ENCODE measurements at places on chromosomes 1 and 21.

- DNase-seq = no peak
These were observed 180.1 kb downstream of the CAMTA1 start for GRCh38 chr1:6965083-6965934.

DNA sequence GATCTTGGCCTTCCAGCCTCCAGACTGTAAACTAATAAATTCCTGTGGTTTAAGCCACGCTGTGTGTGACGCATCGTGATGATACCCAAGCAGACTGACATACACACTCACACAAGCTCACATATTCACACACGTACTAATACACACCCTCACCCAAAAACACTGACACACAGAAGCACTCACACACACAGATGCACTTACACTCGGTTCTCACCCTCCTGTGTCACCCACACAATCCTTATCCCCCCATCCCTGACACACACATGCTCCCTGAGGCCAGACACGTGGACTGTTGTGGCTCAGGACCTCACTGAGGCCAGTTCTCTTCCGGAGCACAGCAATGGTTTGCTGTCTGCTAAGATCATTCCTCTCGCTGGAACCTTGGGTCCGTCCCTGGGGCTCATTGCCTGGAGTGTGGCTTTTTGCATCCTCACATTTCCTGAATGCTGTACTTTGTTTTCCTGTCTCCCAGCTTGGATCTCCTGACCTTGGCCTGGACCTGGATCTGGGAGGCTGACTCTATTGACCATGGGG lies 76.9 kb upstream of the LYST start:
- no peak for DNase-seq

- DNase-seq = peak; percentile 97
These were observed 3.9 kb upstream of the CD1C start for GRCh38 chr1:158285756-158286241.

DNA sequence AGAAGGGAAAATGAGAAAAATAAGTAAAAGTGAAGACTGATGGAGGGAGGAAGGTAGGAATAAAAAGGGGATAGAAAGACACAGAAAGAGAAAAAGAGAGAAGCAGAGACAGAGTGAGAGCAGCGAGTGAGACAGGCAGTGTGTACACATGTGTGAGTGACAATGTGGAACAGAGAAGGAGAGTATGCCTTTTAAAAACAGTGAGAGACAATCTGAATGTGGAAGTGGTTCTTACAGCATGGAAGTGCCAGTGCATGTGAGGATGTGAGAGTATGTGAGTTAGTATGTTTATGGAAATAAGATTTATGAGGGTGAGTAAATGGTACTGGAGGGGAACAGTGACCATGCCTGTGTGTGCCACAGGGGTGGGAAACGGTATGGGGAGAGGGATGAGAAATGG lies 1.2 kb downstream of the NEGR1 start:
- peak; percentile 23 for DNase-seq

GRCh38 chr1:19529664-19530063 lies 44.3 kb upstream of the CAPZB start:
- DNase-seq = no peak

GRCh38 chr1:189336115-189337100 lies 1141.3 kb downstream of the BRINP3 start:
- DNase-seq = no peak

GRCh38 chr1:181159451-181160140 lies 71.1 kb downstream of the IER5 start:
- no peak for DNase-seq

- DNase-seq = no peak
These were observed 37.1 kb upstream of the H6PD start for GRCh38 chr1:9197186-9198099.

DNA sequence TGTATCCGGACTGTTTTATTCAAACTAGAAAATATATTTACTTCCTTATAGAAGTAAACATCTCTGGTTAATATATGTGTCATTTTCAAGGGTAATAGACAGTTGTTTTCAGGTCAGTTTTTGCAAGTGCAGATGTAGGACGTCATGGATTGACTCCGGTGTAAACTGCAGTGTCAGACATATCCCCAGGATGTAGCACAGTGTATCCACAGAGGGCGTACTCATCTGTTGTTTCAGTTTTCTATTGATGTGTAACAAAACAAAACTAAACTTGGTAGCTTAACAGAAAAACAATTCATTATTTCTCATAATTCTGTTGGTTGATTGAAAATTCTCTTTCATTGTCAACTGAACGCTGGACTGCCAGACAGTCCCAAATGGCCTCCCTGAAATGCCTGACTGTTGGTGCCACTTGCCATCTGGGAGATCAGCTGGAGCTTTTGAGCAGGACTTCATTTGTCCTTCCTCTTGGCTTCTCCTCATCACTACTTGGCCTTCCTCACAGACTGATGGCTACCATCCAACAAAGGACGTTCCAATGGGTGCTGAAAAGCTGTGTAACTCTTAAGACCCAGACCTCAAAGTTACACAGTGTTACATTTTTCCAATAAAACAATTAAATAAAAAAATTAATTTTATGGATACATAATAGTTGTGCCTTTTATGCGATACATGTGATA lies 181.6 kb downstream of the NCAM2 start:
- DNase-seq = no peak

GRCh38 chr1:29581256-29581655 lies 344.9 kb downstream of the PTPRU start:
- no peak for DNase-seq

DNA sequence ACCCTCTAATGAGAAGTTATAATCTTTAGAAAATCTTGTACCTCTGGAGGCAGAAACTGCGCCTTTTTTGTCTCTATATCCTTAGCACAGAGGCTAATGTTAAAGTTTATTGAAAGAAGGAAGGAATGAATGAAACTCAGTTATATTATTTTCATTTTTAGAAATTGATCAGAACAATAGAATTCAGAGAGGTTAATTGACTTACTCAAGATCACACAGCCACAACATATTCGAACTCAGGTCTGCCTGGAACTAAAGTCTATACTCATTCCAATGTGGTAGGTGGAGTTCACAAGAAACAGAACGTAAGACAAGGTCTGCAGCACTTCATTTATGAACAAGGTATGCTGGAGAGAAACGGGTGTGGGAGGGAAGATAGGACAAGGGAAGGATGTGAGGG lies 23.0 kb upstream of the ITPKB start:
- DNase-seq = no peak

GRCh38 chr1:244353551-244354091 lies 98.1 kb downstream of the ADSS2 start:
- peak; percentile 100 for DNase-seq

DNA sequence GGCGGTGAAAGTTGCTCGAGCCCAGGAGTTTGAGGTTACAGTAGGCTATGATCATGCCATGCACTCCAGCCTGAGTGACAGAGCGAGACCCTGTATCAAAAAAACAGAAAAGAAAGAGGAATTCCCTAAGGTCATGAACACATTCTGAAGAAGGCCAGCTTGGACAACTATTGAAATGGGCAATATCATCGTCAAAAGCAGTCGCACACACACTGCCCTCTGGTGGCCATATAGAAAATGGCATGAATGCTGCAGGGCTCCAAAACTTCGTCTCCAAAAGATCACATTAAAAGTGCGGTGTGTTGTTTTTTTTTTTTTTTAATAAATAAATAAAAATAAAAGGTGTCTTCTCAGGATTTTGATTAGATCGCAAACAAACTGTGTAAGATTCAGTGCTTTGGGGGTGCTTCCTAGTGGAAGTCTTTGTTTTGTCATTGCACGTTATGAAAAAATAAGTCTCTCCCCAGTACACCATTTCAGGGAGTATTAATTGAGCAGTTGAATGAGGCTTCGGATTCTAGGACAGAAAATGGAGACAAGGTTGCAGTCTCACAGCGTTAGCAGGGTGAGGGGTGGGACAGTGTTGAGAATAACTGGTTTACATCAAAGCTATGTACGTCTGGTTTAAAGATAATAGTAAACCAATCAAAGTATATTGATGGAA lies 87.5 kb upstream of the FMN2 start:
- peak; percentile 47 for DNase-seq

DNA sequence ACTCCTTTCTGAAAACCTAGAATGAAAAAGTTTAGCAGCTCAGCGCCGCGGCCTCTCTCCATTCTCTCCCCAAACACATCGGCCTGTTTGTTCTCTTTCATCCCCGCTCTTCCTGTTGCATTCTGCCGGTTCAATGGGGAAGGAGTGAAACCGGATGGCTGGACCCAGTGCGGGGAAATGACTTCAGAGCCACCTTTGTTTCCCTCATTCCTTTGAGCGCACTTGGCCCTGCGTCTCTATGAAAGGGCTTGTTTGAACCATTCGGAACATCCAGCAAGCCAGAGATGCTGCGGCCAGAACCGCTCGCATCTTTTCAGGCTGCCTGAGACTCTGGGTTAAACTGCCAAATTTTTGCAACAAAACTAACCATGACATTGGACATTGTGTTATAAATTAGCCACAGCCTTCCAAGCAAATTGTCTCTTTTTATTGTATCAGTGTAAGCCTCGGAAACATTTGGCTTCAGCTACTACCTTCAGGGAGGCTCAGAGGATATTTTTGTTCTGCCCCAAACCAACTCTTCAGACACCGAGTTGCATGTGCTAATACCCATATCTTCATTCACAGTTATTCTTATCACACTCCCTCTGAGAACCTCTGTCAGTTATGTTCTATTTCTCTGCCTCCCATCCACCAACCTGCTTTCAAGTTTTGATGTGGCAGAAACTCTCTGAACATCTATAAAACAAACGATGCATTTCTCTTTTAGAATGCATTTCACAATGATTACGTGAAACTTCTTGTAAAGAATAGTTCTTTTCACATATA lies 5.1 kb upstream of the OLIG1 start:
- no peak for DNase-seq
